ENCODE measurements at places on chromosomes 11 and 22. TPM values are rescaled to one million over a fixed set of nuclear protein-coding genes. Genes with fewer than 3 reads are reported as not detected.

The OR51B5 gene
- 0.30 TPM for total RNA-seq

The PRR33 gene
- 0.20 TPM for total RNA-seq

The DUSP8 gene
- total RNA-seq, result 1.8 TPM

The FGF4 gene
- total RNA-seq, result not detected

The YPEL4 gene
- total RNA-seq, result 1.1 TPM

The SCUBE1 gene
- 0.20 TPM for total RNA-seq

The CDK2AP2 gene
- total RNA-seq, result 4.5 TPM

The OR5P2 gene
- not detected for total RNA-seq

The ADAMTS15 gene
- total RNA-seq, result 20.0 TPM

The RAPSN gene
- 2.5 TPM for total RNA-seq

The CCDC83 gene
- not detected for total RNA-seq

The MUC2 gene
- total RNA-seq, result under 0.01 TPM

The FJX1 gene
- 7.0 TPM for total RNA-seq

The SLC22A9 gene
- total RNA-seq, result not detected

The CD151 gene
- 70.8 TPM for total RNA-seq

The IL17REL gene
- not detected for total RNA-seq

The MGAT3 gene
- 4.2 TPM for total RNA-seq

The OR51E2 gene
- total RNA-seq, result 0.10 TPM

The SYT8 gene
- 6.7 TPM for total RNA-seq

The CD44 gene
- total RNA-seq, result 319 TPM

The KDELR3 gene
- total RNA-seq, result 24.0 TPM

Data from skin of body (tissue), 3 donors.